ENCODE measurements at places on chromosomes 11 and 22. TPM values are rescaled to one million over a fixed set of nuclear protein-coding genes. Genes with fewer than 3 reads are reported as not detected.

The SYT13 gene
- not detected for total RNA-seq

The NEFH gene
- 2.7 TPM for total RNA-seq

GRCh38 chr11:22898036-22898435 is 37.8 kb upstream of the CCDC179 start:
- no peaks in the 10 kb centered on the region for H3K4me1 ChIP-seq
- no peaks in the 10 kb centered on the region for H3K27me3 ChIP-seq
- H3K36me3 ChIP-seq = no peaks in the 10 kb centered on the region
- H3K27ac ChIP-seq = no peak overlapping the region
- DNase-seq = no peak

The PRR5L gene
- 32.0 TPM for total RNA-seq

The ELMOD1 gene
- total RNA-seq = not detected

DNA sequence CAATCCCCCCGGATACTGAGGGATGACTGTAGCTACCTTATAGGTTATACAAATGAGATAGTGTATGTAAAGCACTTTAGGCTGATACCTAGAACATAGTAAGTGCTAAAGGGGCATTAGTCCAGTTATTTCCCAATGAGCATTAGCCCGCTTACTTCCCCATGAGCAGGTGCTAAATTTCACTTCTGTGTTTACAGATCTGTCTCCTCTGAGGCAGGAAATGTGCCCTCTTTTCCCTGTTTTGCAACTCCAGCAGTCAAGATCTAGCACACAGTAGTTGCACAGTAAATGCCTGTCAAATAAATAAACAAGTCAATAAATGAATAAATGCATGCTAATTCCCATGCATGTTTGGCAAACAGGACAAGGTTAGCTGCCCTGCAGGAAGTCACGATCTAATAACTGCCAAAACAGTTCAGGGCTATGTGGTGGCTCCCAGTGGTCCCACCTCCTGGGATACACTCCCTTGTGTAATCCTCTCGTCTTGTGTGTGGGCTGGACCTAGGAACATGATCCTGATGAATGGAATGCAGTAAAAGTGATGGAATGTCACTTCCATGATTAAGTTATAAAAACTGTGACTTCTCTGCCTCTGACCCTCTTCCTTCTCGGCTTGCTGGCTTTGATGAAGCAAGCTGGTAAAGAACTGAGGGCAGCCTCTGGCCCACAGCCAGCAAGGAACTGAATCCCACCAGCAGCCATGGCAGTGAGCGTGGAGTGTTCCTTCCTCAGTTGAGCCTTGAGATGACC is 459.0 kb downstream of the SOX6 start:
- no peaks in the 10 kb centered on the region for H3K27me3 ChIP-seq
- no peaks in the 10 kb centered on the region for H3K4me1 ChIP-seq
- no peak for DNase-seq

DNA sequence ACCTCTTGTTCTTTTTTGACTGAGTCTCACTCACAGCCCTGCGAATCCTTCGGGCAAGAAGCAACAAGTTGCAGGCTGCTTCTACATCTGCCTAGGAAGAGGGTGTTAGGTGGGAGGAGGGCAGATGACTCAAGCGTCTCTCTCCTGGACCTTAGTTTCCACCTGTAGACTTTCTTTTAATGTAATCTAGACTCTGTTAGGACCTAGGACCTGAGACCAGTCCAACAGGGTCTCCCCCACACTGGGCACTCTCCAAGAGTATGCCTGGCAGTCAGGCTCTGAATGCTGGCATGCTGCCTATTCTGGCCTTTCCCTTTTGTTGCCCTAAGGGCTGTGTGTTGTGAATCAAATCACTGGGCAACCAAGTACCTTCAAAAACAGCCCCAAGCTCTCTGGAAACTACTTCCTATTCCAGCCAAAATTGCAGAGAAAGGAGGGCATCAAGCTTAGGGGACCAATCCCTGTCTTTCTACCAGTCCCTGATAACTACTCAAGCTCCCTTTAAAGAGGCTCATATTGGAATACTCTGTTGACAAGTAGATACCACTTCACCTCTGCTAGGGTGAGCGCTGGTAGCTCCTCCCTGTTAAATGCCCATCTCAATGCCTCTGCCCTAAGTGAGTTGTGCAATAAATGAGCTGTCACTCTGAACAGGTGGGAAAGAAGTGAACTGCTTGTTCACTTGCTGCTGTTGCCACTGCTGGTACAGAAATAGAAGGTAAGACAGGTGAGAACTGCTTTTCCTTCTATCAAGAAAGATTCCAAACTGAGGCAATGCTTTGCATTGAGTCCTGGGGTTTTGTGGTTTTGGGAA is at the start of gene BBOX1:
Gene BBOX1, plus strand, starts transcription at position 514 of the 814 bp plus-strand sequence. CDS start 14,616 bp downstream, outside the sequence.
- H3K4me1 ChIP-seq = no peaks in the 10 kb centered on the region
- H3K27me3 ChIP-seq = no peaks in the 10 kb centered on the region
- no peak within 1 kb of the TSS for H3K27ac ChIP-seq
- DNase-seq = no peak
- H3K36me3 ChIP-seq = no peaks in the 10 kb centered on the region
- H3K4me3 ChIP-seq = no peak within 1 kb of the TSS

GRCh38 chr22:47352920-47353700 is 590.7 kb downstream of the TBC1D22A start:
- H3K36me3 ChIP-seq = no peaks in the 10 kb centered on the region
- H3K27ac ChIP-seq = no peak overlapping the region
- no peaks in the 10 kb centered on the region for H3K27me3 ChIP-seq
- DNase-seq = no peak

DNA sequence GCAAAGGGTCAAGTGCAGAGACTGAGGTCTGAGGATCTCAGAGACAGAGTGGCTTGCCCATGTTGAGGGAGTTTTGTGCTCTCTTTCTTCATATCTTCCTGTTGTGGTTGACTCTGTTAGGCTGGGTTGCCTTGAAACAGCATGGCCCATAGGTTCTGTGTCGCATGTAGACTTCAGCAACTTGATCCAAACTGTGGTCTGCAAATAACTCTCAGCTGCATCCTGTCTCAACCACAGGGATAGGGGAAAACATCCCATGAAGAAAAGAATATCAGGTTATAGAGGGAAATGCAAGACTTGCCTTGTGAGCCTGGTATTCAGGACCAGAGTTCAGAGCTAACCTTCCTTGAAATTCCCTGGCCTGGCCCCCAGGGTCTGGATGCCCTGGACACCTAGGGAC is 69.4 kb downstream of the FLI1 start:
- H3K27ac ChIP-seq = peak overlapping the region; percentile 1
- DNase-seq = no peak
- peaks cover 90% of the 10 kb centered on the region for H3K36me3 ChIP-seq
- H3K27me3 ChIP-seq = no peaks in the 10 kb centered on the region
- no peak overlapping the region for H3K4me3 ChIP-seq
- peaks cover 31% of the 10 kb centered on the region for H3K4me1 ChIP-seq

DNA sequence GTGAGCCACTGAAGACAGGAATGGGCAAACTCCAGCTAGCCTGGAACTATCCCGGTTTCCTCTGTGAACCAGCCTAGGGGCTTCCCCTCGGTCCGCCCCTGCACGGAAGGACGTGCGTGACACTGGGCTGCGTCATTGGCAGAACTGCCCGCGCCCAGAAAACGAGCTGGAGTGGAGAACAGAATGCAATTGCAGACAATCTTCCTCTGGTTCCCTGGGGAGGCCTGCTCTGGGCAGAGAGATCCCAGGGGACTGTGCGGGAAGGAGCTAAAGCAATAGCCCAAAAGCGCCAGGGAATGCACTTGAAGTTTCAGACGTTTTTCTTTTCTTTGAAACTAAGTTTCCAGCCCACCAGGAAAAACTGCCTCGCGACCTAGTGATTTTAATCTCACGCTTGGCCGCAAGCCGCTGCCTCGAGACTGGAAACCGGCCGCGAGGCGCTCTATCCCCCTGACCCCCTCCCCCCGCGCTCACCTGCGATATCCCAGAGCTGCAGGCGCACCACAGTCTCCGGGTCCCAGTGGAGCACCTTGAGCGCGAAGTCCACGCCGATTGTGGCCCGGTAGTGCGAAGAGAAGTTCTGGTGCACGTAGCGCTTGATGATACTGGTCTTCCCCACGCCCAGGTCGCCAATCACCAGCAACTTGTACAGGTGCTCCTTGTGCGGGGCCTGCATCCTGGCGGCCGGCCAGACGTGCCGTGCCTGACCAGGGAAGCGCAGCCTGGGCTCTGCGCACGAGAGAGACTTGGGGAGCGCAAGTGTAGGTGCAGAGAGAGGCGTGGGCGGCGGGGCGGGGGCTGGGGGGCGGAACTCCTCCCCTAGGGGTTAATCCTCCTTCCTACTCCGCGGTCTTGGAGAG is at the start of gene RAB38:
Gene RAB38, minus strand, starts transcription at position 735 of the 860 bp plus-strand sequence. Its CDS starts 59 bp downstream, at position 676.
- H3K36me3 ChIP-seq = no peaks in the 10 kb centered on the region
- no peak within 1 kb of the TSS for H3K27ac ChIP-seq
- peak within 1 kb of the TSS; percentile 67 for H3K4me3 ChIP-seq
- peaks cover 13% of the 10 kb centered on the region for H3K27me3 ChIP-seq
- peak; percentile 48 for DNase-seq
- peaks cover 42% of the 10 kb centered on the region for H3K4me1 ChIP-seq

DNA sequence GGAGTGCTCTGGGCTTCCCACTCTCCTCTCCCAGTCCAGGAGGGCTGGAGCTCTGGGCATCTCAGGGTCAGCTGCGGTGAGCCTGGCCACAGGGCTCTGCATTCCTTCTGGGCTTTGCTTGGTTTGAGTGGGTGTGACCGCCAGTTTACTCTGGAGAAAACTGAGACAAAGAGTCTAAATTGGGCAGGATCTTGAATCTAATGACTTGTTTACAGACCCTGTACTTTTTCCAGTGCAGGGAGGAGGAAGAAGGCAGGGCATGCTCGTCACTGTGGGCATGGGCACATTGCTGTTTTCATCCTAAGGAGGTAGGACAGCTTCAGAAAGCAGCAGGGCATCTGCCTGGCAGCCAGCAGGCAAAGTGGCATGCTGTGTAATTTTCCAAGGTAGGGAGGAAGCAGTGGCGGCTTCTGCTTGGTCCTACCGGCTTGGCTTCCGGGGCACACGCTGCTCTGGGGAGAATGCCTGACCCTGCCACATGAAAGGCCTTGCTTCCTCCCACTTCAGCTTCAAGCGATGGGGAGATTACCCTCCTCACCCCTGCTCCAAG is 22.9 kb downstream of the FLI1 start:
- DNase-seq = peak; percentile 55
- no peaks in the 10 kb centered on the region for H3K27me3 ChIP-seq
- peak overlapping the region; percentile 92 for H3K27ac ChIP-seq
- peaks cover 99% of the 10 kb centered on the region for H3K4me1 ChIP-seq
- H3K36me3 ChIP-seq = peaks cover 56% of the 10 kb centered on the region
- H3K4me3 ChIP-seq = peak overlapping the region; percentile 57

GRCh38 chr11:118533769-118534729 is 3.1 kb downstream of the TMEM25 start:
- H3K4me1 ChIP-seq = peaks cover 30% of the 10 kb centered on the region
- no peak overlapping the region for H3K4me3 ChIP-seq
- DNase-seq = no peak

The RIMBP3B gene
- 0.81 TPM for total RNA-seq

- no peaks in the 10 kb centered on the region for H3K36me3 ChIP-seq
- H3K27ac ChIP-seq = no peak overlapping the region
- peaks cover 25% of the 10 kb centered on the region for H3K27me3 ChIP-seq
- H3K4me1 ChIP-seq = no peaks in the 10 kb centered on the region
These were observed 45.5 kb downstream of the ADM start for GRCh38 chr11:10350334-10350733.

- no peak overlapping the region for H3K27ac ChIP-seq
- no peaks in the 10 kb centered on the region for H3K36me3 ChIP-seq
- H3K4me1 ChIP-seq = no peaks in the 10 kb centered on the region
- DNase-seq = no peak
These were observed 3.9 kb downstream of the SCGB2A2 start for GRCh38 chr11:62273789-62274275.

The SF3B2 gene
- total RNA-seq = 230 TPM

DNA sequence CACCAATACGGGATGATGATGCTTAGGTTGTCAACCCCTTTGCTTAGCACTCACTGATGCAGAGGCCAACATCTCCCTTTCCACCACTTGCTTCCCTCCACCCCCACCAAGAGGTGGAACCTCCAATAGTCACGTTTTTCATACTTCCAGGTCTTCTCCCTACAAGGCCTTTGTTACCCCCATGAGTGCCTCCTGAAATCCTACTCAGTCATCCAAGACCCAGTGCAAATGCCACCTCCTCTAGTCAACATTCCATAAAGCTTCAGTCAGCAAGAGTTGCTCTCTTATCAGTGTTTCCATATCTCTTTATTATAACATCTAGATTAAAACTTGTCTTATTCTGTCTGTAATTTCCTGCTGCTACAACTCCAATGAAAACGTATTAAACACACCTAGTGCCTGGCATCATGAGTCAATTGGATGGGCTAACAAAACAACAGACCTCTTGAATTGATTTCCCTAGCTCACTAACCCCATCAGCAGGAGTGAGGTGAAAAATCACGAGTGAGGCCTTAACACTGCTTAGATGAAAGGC is 370.7 kb upstream of the CCDC90B start:
- DNase-seq = no peak
- no peaks in the 10 kb centered on the region for H3K27me3 ChIP-seq
- no peaks in the 10 kb centered on the region for H3K36me3 ChIP-seq
- H3K4me1 ChIP-seq = no peaks in the 10 kb centered on the region

The SESN3 gene
- 24.6 TPM for total RNA-seq

GRCh38 chr11:9362393-9362863 is 22.0 kb upstream of the IPO7 start:
- H3K27ac ChIP-seq = no peak overlapping the region
- no peaks in the 10 kb centered on the region for H3K36me3 ChIP-seq
- no peaks in the 10 kb centered on the region for H3K27me3 ChIP-seq
- H3K4me1 ChIP-seq = peaks cover 35% of the 10 kb centered on the region
- no peak overlapping the region for H3K4me3 ChIP-seq

- no peak overlapping the region for H3K4me3 ChIP-seq
- H3K27me3 ChIP-seq = peaks cover 22% of the 10 kb centered on the region
- no peak overlapping the region for H3K27ac ChIP-seq
- no peaks in the 10 kb centered on the region for H3K36me3 ChIP-seq
- H3K4me1 ChIP-seq = no peaks in the 10 kb centered on the region
These were observed 18.6 kb downstream of the LRRC10B start for GRCh38 chr11:61526956-61527731.

The MYO7A gene
- 0.50 TPM for total RNA-seq

The NCF4 gene
- 59.9 TPM for total RNA-seq

DNA sequence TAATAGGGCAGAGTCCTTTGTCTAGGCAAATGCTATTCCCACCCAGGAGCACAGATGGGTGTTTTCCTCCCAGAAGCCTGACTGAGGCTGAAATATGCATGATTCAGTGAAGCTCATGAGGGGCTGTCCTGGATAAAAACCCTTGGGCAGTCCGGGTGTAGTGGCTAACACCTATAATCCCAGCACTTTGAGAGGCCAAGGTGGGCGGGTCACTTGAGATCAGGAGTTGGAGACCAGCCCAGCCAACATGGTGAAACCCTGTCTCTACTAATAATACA is 48.6 kb upstream of the LMO2 start:
- DNase-seq = no peak
- H3K4me1 ChIP-seq = no peaks in the 10 kb centered on the region
- no peaks in the 10 kb centered on the region for H3K36me3 ChIP-seq
- no peak overlapping the region for H3K4me3 ChIP-seq
- no peak overlapping the region for H3K27ac ChIP-seq

GRCh38 chr11:69729252-69729651 is 25.4 kb upstream of the FGF19 start:
- H3K27ac ChIP-seq = no peak overlapping the region
- H3K4me3 ChIP-seq = no peak overlapping the region
- no peaks in the 10 kb centered on the region for H3K36me3 ChIP-seq
- no peak for DNase-seq

DNA sequence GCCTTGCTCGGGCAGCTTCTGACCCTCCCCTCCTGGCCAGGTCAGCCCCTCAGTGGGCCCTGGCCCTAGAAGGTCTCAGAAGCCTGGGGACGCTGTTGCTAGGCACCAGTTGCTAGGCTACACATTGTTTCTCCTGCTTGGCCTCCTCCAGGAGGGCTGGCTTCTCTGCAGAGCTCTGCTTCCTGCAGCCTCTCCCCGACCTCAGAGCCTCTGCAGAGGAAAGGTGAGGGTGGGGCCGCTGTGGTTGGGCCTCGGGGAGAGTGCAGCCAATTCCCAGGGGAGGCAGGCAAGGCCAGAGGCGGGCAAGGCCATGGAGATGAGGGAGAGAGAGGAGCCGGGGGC is 27.6 kb upstream of the LRRC10B start:
- H3K4me1 ChIP-seq = peaks cover 3% of the 10 kb centered on the region
- no peak for DNase-seq
- H3K27me3 ChIP-seq = no peaks in the 10 kb centered on the region
- H3K27ac ChIP-seq = no peak overlapping the region

Data from activated CD4-positive, alpha-beta memory T cell treated with anti-CD3 and anti-CD28 coated beads, Interleukin-2, amount 10 ng/mL, durations not matched to agents 7 days and 5 days (primary cell).